ENCODE measurements at places on chromosomes 1 and 21.

GRCh38 chr1:238112952-238113621 is 222.4 kb upstream of the ZP4 start:
- no peak for DNase-seq

- no peak for DNase-seq
Observed at GRCh38 chr21:38151021-38151645, 105.7 kb upstream of the KCNJ15 start.

DNA sequence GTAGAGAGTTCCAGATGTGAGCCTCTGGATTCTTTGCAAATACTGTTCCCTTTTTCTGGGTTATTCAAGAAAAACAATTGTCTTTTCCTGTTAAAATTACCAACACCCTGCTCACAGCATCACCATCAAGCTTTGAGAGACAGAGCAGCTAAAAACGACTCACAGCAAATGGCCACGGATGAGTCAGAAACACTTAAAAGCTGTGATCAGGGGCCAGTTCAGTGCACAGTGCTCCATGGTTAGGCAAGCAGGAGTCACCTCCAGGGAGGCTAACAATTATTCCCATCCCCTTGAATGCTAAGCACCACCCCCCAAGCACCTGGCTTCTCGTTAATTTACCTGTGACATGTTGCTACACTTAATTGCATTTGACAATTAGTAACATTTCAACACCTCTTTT is 128.4 kb upstream of the CAMK1G start:
- no peak for DNase-seq

GRCh38 chr1:19204446-19205266 is 5.4 kb downstream of the UBR4 start:
- DNase-seq: no peak

- no peak for DNase-seq
Observed at GRCh38 chr1:55154616-55155015, 60.5 kb downstream of the USP24 start.

DNA sequence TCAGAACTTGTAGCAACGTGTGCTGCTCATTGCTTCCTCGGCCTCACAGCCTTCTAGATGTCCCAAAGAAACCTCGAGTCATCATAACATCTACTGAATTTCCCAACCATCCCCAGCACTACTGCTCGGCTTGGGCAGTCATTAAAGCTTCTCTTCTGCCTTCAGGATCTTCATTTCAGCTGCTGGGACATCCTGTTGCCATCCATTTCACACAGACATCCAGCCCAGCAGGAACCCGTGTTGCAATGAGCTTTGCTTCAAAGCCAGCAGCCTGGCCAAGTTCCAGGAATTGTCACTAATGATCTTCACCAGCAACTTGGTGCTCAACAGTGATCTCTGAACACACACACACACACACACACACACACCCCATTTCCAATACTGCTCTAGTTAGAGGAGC is 18.5 kb downstream of the WLS start:
- peak; percentile 72 for DNase-seq

DNA sequence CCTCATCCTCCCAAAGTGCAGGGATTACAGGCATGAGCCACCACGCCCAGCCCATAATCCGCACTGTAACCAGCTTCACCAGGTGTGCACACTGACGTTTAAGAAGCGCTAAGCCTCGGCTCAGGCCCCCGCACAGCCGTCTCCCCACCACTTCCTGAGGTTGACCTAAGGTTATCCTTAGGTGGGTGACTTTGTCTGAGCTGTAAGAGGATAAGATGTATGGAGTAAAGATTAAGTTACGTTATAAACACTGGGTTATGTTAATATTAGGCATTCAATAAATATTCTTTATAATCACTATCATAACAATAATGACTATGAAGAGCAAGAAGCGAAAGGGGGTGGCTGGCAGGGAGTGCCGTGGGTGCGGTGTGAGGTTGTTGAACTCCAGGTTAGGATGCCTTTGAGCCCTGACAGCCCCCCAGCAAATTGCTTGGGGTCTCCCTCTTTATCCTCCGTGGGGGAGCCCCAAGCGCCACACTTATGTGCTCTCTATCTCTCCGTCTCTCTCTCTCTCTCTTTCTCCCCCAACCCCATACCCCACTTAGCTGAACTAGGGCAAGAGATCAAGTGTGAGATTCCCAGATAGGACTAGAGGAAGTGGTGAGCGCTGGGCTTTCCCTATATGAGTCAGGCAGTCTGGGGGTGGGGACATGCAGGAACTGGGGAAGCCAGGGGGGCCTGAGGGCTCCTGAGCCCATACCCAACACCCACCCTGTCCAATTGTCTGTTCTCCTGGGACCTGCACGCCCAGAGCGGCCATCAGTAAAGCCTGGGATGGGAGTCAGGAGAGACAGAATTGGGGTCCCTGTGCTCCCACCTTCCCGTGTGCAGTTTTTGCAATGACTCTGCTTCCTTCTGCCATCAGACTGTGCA is 7.6 kb downstream of the EFHD2 start:
- peak; percentile 35 for DNase-seq

DNA sequence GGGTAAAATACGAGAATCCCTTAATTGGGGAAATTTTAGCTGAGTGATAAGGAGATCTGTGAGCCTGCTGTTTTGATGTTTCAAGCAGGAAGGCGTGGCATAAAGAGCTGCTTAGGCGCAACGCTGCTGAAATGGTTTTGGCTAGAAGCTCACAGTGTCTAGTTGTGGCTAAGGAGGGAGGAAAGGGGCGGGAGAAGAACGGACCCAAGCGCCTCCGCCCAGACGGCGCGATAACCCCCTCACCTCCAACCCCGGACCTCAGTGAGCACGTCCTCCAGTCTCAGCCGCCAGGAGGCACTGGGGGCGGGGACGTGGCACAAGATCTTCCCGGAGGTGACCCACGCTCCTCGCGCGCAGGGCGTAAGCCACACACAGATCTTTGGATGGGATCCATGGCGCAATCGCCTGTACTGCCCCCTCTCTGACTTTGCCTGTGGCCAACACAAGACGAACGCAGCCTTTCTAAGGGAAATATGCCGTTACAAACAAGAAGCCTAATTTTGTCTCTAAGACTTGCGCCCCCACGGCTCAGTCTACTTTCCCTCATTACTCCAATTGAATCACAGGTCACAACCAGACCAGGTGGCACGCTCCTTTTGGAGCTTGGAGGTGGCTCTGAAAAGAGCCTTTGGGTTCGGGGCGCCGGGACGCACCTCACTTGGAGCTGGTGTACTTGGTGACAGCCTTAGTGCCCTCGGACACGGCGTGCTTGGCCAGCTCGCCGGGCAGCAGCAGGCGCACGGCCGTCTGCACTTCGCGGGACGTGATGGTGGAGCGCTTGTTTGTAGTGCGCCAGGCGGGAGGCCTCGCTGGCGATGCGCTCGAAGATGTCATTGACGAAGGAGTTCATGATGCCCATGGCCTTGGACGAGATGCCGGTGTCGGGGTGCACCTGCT is 23.4 kb upstream of the RNF187 start:
- DNase-seq: no peak

- no peak for DNase-seq
Observed at GRCh38 chr1:172351754-172352161, 68.7 kb upstream of the C1orf105 start.

- DNase-seq: no peak
Observed at GRCh38 chr1:110056776-110057175, 13.7 kb downstream of the ALX3 start.

DNA sequence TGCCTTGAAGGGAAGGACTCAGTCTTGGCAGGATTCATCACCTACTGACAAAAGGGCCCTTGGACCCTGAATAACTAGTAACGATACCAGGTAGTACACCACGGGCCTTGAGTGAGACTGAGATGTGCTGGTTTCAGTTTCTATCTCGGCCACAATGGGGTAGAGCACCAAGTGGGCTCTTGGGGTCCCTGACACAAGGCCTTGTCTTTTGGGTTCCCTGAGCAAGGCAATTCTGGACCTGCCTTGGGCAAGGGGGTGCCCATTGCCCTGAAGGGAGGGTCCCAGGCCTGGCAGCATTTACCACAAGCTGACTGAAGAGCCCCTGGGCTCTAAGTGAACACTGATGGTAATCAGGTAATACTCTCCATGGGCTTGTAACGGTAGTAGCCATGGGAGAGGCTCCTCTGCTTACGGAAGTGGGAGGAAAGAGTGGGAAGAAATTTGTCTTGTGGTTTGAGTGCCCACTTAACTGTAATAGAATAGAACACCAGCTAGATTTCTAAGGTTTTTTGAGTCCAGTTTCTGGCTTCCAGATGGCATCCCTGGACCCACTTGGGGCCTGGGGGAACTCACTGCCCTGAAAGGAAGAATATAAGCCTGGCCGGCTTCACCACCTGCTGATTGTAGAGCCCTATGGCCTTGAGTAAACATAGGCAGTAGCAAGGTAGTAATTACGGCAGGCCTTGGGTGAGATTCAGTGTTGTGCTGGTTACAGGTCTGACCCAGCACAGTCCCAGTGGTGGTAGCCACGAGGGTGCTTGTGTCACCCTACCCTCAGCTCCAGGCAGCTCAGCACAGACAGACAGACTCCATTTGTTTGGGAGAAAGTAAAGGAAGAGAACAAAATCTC is 58.5 kb downstream of the WDR4 start:
- no peak for DNase-seq

- no peak for DNase-seq
Observed at GRCh38 chr1:16971341-16972188, 8.9 kb downstream of the MFAP2 start.

- DNase-seq: no peak
Observed at GRCh38 chr21:37757606-37758376, 158.5 kb downstream of the KCNJ6 start.

GRCh38 chr1:163072658-163073057 is 3.5 kb downstream of the RGS4 start:
- no peak for DNase-seq

- DNase-seq: no peak
Observed at GRCh38 chr1:63063367-63063766, 259.0 kb upstream of the FOXD3 start.

- no peak for DNase-seq
Observed at GRCh38 chr1:55195521-55196233, 19.5 kb downstream of the USP24 start.

- peak; percentile 92 for DNase-seq
Observed at GRCh38 chr1:17588048-17588871, 48.8 kb downstream of the ARHGEF10L start.

DNA sequence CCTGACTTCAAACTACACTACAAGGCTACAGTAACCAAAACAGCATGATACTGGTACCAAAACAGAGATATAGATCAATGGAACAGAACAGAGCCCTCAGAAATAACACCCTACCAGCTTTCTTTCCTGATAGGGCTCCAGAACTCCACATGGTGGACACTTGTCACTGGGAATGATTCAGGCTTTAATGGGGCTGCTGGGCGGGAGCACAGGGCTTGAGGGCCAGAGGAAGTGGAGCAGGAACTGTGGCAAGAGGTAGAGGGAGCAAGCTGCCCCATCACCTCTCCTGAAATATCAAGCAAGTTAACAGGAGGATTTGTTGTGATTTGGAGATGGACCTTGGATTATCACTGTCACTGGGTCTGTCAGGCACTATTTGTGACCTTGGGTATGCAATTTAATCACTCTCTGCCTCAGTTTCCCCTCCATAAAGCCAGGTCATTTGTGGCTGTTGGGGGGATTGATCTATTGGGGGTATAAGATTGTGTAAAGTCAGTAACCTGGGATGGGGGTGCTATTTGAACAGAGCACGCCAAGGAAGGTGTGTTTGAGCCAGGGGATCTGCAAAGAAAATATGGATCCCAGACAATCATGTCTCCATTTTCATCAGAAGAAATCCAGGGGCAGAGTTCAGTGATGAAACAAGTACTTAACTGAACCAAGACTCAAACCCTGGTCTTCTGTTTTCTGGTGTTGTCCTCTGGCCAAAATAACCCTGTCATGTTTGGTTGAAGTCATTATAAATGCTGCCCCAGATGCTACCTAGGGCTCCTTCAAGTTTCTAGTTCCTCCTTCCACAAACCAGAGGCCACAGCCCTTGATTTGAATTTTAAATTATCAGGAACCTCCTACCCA is 25.2 kb downstream of the ETS2 start:
- DNase-seq: no peak

DNA sequence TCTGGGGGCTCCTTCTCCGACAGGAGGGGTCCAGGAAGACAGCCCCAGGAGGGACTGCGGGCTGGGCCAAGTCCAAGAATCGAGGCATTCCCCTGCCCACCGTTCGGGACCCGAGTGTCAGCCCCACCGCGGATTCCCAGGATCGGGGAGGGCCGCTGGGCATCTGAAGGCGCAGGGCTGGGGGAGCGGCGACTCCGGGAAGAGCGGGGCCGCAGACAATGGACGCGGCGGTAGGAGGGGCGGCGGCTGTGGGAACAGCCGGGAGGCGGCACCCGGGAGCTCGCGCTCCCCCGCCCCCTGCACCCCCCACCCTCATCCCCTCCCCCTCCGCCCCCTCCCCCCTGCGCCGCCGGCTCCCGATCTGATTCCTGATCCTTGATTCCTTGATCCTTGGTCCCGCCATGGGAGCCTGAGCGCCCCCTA is at the start of gene VANGL2:
VANGL2 (plus strand) TSS at position 342 of the 423 bp plus-strand sequence. CDS start 15,274 bp downstream, outside the sequence.
- DNase-seq: peak; percentile 82

- DNase-seq: no peak
Observed at GRCh38 chr21:37623689-37624088, 257.1 kb downstream of the DYRK1A start.

GRCh38 chr1:9689971-9690381 is 38.4 kb downstream of the PIK3CD start:
- peak; percentile 33 for DNase-seq

- no peak for DNase-seq
Observed at GRCh38 chr1:235078480-235079381, 49.9 kb downstream of the TOMM20 start.

DNA sequence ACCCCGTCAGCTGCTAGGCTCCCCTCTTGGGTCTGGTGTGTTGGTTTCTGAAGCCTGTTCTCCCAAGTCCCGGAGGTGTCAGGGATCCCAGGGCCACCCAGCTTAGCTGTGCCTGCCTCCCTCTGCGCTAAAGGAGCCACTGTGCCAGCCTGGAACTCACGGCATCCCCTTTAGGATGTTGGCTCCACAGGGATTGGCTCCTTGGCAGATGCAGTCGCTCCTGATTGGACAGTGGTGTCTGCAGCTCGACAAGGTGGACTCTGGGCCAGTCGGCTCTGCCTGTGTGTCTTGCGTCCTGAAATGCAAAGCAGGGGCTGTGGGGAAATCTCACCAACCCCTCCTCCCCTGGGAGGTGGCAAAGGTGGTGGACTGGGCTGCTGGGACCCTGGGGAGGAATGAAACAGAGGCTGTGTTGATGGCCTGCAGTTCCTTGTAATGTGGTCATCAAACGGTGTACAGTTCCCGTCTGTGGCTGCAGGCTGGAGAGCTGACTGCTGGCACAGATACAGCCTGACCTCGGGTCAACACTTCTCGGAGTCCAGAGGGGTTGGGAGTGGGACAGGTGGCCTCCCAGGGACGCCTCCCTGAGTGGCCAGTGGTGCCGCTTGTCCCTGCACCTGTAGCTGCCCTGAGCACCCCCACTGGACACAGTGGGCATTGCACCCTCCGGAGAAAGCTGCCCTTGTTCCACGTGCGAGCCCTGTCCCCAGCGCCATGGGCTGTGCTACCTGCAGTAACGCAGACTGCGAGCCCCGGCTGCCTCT is 11.5 kb upstream of the KCNAB2 start:
- DNase-seq: peak; percentile 57

GRCh38 chr1:244583358-244583982 is 69.5 kb upstream of the DESI2 start:
- DNase-seq: no peak

- DNase-seq: no peak
Observed at GRCh38 chr1:30976143-30976542, 67.6 kb upstream of the SDC3 start.

- no peak for DNase-seq
Observed at GRCh38 chr1:29356663-29357062, 120.3 kb downstream of the PTPRU start.

GRCh38 chr1:115647047-115647446 is 5.3 kb downstream of the VANGL1 start:
- DNase-seq: no peak
